ENCODE measurements at places on chromosomes 3 and 15.
A peak's percentile ranks its signal among the peaks of the same experiment; 100 is the strongest.

GRCh38 chr3:53890726-53891475 is 758 bp downstream of the SELENOK start:
- no peak for DNase-seq

DNA sequence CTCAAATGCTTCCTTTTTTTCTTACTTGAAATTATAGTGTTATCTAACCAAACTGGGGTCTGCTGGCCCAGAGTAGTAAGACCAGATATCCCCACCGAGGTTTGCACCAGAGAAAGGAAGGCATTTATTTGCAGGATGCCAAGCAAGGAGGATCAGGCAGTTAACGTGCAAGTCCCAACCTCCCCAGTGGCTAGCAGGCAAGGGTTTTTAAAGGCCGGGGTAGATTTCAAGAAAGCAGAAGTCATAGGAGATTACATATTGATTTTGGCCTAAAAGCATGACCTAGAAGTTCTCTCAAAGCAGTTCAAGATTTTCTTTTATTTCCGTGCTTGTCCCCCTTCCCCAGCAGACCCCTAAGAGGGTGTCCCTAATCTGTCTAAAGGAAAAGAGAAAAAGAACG is 32.8 kb upstream of the STRIT1 start:
- DNase-seq: no peak

GRCh38 chr15:48703544-48703943 is 58.0 kb upstream of the FBN1 start:
- no peak for DNase-seq

GRCh38 chr3:138800248-138800647 is 34.5 kb downstream of the PIK3CB start:
- DNase-seq: no peak

DNA sequence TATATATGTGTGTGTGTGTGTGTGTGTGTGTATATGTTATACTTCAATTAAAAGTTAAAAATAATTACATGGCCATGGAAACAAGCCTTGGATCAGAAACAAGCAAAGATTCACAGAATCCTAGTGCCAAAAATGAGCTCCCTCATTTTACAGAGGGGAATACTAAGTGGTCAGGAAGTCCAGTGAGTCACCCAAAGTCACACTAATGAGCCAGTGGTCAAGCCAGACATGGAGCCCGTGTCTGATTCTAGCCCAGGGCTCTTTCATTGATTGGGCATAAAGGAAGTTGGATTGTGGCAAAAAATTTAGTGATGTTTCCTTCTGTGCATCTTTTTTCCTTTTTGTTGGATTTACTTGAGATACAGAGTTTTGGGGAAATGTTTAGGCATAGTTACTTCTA is 152.5 kb upstream of the NPHP3 start:
- no peak for DNase-seq

DNA sequence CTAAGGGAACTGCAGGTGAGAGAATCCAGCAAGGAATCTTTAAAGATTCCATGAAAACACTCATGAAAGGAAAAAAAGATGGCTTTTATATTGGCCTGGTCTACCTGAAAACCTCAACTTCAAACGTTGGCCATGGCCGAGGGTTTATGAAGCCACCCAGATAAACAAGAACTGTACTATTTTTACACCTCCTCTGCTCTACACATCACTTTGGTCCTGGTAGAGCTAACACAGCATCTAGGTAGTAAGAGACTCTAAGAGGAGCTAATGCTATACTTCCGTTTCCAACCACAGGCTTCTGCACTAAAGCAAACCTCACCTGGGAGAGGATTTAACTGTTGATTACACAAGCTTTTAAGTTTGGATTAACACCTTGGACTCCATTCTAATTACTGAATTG is 466.2 kb downstream of the FGF12 start:
- DNase-seq: no peak

DNA sequence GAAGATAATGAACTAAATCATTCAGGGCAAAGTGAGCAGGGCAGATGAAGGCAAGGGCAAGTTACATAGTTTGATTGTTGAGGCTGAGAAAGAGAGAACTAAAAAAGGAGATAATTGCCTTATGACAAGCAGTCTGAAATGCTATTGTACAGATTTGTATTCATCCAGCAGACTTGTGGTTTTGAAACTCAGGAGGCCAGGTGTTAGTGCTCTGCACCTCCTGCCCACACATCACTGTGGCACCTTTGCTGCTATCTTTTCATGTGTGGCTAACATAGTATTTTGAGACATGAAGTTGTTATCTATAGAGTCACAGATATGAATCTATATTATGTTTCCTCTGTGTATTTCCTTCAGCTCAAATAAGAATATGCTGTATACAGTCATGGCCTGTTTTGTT is 24.3 kb upstream of the SUCLG2 start:
- DNase-seq: peak; percentile 24

DNA sequence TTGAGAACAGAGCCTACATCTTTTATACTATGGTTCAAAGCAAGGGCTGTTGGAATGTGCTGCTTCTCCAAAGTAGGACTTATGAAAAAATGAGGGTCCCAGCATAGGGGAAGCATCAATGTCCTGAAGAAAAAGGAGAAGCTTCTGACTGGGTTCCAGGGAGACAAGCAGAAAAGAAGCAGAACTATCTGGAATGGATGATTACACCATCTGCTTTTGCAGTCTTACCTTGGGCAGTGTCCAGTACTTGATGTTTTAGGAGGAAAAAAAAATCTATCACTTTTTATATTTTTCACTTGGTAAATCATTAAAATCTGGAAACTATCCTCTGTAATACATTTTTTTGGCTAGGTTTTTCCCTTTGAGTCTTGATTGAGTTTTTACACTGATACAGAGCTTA is 57.9 kb upstream of the DPH6 start:
- no peak for DNase-seq

DNA sequence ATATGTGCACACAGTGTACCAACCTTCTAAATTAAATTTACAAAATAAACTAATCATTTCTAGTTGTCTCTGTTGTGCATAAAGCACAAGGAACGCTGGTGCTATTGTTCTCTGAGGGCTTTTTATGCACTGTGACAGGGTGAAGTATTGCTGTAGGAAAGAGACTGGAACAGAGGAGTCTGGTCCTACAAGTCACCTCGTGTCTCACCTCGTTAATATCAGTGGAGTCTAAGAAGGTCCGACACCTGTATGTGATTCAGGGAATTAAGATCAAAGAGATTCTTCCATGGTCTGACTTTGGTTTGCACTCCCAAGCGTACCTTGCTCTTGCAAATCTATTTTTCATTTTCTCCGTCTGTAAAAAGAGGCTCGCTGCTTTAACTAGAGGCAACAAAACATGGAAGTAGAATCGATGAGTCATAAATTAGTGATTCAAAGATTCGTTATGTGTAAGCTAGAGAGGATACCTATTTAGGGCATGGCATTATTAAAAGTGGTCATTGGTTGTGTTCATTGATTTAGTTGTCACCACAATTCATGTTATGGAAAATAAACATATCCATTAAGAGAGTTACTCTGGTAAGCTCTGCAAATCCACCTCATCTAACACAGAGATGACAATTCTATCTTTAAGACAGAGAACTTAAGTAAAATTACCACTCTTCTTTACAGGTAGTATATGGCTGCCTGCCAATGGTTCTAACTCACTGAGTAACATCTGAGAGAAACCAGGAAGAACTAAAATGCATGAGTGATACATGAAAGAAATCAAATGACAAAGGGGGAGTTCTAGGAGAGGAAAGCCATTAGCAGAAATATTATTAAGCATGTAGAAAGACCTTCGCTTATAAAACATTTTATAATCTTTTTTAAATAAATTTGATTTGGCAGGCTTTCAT is 219.4 kb upstream of the GBE1 start:
- DNase-seq: no peak

All from NCI-H187 treated with DMSO at 0.1 percent for 48 hours (cell line).